ENCODE measurements at places on chromosomes 4 and X. TPM values are rescaled to one million over a fixed set of nuclear protein-coding genes. Genes with fewer than 3 reads are reported as not detected.

Gene SEPSECS
- total RNA-seq: 5.6 TPM

DNA sequence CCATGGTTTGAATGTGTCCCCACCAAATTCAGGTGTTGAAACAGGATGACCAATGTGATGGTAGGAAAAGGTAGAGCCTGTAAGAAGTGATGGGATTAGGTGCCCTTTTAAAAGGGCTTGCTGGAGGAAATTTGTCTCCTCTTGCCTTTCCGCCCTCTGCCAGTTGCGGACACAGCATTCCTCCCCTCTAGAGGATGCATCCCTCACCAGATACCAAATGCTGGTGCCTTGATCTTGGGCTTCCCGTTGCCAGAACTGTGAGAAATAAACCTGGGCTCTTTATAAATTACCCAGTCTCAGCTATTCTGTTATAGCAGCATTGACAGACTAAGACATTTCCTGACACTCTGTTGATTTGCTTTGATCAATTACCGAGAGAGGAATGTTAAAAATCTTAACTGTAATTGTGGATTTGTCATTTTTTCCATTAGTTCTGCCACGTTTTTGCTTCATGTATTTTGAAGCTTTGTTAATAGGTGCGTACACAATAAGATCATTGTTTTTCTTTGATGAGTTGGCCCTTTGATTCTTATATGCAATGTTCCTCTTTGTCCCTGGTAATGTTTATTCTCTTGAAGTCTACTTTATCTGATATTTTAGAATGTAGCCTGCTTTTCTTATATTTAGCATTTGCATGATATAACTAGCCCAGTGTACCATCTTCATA lies 13.3 kb downstream of the NFKB1 start:
- DNase-seq: no peak

DNA sequence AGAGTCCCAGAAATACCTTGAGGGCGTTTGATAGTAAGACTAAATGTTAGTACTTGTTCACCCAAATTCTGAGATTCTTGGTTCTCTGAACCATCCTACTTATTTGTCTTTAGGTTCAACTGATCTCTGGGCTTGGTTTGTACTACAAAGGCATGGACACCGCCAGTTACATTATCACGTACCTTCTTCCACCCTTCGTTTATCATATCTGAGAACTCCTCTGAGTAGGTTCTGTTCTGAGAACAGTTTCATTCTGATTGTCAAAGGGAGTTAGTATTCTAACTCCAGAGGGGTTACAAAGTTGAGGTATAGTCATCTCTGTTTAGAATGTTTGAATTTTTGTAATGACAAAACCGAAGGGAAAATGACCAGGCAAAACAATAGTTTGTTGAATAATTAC lies 19.3 kb downstream of the ZFX start:
- no peak for DNase-seq

- DNase-seq: no peak
These were observed 32.0 kb downstream of the PAGE2 start for GRCh38 chrX:55120761-55121358.

DNA sequence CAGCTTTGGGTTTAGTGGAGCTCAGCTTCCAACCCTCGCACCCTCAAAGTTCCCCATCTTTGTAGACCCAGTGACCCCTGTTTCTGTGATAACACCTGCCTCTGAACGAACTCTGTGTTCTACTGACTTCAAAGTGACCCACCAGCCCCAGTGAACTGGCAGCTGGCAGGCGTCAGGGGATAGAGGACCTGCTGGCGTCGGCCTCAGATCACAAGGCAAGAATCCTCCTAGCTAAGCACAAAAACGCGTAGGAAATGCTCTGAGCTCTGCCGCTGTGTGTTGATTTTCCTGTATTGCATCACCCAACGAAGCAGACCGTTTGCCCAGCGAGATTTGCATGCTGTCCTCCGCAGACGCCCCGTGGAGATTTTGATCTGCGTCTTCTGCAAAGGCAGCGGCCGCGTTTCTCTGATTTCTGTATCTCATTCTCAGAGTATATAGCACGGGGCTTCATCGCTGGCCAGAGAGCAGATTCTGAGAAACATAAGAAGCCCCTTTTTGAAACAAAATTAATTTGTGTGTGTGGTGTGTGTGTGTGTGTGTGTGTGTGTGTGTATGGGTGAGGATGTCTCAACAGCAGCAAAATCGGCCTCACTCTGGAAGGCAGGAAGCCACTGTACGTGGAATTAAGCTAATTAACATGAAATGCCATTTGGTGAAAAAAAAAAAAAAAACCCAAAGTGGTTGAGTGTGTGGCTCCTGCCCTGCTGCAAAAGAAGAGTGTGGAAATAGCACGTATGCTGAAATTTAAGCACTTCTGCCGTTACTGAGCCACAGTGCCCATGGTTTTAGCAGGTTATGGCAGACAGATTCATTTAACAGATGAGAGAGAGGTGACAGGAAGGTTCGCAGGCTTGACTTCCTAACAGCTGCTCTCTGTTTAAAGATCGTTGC lies 29.2 kb upstream of the ASMTL start:
- DNase-seq: peak; percentile 83

DNA sequence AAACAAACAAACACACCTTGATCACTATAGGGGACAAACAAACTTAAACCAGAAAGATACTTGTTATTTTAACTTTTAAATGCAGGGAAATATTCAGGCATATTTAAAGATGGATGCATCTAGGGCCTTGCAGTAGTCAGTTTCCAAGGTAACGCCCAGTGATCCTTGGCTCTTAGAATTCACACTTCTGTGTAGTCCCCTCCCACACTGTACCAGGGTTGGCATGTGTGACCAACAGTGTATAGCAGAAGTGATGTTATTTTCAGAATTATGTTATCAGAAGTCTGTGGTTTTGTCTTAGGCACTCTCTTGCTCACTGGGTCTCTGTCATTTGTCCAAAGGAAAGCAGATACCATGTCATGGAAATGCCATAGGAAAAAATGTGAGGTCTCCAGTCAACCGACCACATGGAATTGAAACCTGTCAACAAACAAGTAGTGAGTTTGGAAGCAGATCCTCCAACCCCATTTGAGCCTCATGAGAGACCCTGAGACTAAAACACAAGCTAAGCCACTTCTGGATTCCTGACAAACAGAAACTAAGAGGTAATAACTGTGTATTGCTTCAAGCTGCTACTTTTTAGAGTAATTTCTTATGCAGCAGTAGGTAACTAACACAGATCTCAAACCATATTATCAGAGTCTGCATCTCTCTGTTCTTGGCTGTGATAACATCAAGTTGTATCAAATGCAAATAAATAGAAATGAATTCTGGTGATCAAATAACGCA lies 670.3 kb downstream of the KCTD8 start:
- no peak for DNase-seq
